HFF-Myc (cell line): ENCODE measurements at places on chromosomes 13 and 19.

DNA sequence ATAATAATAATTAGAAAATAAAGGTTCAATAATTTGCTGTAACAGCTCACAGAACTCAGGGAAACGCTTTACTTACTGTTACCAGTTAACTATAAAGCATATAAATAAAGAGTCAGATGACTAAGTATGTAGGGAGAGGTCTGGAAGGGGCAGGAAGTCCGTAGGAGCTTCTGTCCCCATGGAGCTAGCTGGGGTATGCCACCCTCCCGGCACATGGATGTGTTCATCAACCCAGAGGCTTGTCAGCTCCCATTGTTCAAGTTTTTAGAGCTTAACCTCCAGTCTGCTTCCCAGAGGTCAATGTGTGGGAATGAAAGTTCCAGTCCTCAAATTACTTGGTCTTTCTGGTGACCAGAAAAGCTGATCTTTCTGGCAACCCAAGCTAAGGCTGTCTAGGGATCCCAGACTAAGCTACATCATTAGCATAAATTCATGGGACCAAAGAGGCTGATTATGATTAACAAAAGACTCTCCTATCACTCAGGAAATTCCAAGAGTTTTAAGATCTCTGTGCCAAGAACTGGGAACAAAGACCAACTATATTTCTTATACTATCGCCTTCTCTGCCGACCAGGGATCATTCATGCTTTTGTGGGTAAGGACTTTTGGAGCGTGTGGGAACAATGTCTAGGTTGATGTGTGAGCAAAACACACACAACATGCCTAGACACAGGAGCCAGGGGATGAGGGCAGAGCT is 31.7 kb upstream of the ZNF507 start:
- DNase-seq, result no peak

GRCh38 chr13:44906713-44907112 is 82.6 kb downstream of the NUFIP1 start:
- no peak for DNase-seq

GRCh38 chr13:71039440-71039839 is 827.6 kb downstream of the DACH1 start:
- DNase-seq, result no peak

GRCh38 chr13:26471807-26472206 is 85.7 kb upstream of the WASF3 start:
- DNase-seq, result no peak

DNA sequence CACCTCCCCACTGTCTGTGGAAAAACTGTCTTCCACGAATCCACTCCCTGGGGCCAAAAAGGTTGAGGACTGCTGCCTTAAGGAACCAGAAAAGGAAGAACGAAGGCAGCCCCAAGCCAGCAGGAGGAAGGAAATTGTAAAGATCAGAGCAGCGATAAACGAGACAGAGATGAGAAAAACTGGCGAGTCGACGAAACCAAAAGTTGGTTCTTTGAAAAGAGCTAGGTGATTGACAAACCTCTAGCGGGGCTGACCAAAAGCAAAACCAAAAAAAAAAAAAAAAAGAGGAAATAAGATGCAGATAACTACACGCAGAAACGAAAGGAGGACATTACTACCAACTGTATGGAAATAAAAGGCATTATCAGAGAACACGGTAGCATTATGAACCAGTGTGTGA is 76.9 kb downstream of the GADD45B start:
- DNase-seq, result no peak

DNA sequence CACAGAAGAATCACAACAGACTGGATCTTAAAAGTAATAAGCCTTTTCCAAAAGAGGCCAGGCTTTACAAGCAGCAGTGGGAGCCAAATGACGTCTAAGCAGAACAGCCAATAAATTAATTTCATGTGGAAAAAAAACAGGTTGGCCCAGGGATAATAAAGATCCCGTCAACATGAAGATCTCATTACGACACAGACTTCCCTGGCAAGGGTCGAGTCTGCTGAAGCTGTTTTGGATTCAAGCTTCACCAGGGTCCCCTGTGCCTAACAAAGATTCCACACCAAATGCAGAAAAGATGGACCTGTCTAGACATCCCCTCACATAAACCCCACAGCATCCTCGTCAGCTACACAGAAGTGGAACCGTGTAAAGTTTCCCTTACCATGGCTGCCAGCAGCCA is 215.1 kb upstream of the ZNF507 start:
- no peak for DNase-seq

- no peak for DNase-seq
Observed at GRCh38 chr13:68808456-68808855, 1299.2 kb upstream of the ATXN8OS start.

DNA sequence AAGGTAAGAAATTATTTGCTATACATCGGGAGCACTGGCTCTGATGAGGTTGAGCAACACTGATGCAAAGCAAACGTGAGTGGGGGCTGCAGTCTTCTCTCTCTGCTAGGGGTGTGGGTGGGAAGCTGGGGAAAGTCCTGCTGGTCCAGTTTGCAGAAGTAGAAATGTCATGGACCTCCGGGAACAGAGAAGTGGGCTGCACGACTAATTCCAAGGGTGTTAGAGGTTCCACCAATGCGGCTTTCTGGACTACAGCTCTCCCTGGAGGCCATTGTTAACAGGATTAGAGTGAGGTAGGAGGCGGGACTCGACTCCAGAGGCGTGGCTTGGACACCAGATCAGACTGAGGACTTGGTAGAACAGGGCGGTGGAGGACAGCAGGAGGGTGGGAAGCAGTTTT is 5.7 kb upstream of the FBXO27 start:
- DNase-seq, result no peak

DNA sequence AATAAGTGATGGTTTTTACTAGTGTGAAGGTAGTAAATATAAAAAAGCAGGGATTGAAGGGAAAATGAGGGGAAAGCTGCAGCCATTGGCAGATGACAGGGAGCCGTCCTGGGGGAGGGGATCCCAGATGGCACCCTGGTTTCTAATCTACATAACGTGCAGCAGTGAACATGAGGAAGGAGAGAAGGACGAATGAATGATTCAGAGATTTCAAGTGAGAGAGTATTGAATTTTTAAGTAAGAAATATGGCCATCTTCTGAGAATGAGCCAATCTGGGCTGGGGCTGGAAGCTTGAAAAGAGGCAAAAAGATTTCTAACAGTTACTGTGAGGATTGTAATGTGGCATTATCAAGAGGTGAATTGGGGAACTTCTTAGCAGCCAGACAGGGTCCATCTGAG is 414.2 kb downstream of the MYO16 start:
- DNase-seq, result no peak

- DNase-seq, result no peak
Observed at GRCh38 chr13:113430378-113431110, 22.7 kb downstream of the ADPRHL1 start.

- no peak for DNase-seq
Observed at GRCh38 chr19:41411968-41412265, 14.3 kb downstream of the BCKDHA start.

DNA sequence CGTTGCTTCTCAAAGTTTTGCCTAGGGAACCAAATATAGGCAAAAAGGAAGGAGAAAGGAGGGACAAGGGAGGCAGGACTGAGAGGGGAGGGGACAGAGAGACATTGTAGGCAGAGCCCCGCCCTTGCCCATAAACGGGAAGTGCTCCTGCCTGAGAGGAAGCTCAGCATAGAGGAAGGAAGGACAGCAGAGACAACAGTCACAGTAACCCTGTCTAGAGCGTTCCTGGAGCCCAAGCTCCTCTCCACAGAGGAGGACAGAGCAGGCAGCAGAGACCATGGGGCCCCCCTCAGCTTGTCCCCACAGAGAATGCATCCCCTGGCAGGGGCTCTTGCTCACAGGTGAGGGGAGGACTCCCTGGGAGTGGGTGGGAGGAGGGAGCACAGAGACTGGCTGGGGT is at the start of gene CEACAM21:
CEACAM21 (plus strand) TSS at position 169 of the 400 bp plus-strand sequence; CDS start at position 278, 109 bp downstream.
- DNase-seq, result no peak

DNA sequence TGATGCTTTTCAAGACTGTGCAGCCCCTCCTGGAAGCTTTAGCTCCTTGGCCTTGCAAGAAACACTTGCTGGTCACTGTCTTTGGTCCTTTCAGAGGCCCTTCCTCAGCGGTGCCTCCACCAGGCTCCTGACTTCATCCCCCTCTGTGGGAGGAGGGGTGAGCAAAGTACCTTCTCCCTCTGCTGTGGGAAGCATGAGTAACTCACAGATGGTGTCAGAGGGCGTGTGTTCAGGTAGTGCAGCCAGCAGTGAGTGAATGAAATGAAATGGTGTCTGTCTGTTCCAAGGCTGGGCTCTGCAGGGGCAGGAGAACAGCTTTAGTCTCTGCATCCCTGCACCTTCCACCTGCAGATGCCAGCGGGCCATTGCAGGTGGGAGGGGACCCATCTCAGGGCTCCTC is 102.9 kb downstream of the SHISA2 start:
- DNase-seq, result no peak

- DNase-seq, result no peak
Observed at GRCh38 chr13:91158017-91158395, 189.5 kb upstream of the MIR17HG start.

DNA sequence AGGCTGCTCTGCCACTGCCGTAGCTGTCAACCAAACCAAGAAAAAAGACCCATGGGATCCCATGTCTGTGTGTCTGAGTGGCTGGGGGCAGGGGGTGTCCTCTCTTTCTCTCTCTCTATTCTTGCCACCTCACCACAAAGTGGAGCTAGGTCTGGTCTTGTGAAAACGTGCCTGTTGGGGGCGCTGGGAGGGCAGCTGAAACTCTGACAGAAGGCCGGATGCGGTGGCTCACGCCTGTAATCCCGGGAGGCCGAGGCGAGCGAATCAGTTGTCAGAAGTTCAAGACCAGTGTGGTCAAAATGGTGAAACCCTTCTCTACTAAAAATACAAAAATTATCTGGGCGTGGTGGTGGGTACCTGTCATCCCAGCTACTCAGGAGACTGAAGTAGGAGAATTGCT is 29.2 kb downstream of the ZNF146 start:
- no peak for DNase-seq

DNA sequence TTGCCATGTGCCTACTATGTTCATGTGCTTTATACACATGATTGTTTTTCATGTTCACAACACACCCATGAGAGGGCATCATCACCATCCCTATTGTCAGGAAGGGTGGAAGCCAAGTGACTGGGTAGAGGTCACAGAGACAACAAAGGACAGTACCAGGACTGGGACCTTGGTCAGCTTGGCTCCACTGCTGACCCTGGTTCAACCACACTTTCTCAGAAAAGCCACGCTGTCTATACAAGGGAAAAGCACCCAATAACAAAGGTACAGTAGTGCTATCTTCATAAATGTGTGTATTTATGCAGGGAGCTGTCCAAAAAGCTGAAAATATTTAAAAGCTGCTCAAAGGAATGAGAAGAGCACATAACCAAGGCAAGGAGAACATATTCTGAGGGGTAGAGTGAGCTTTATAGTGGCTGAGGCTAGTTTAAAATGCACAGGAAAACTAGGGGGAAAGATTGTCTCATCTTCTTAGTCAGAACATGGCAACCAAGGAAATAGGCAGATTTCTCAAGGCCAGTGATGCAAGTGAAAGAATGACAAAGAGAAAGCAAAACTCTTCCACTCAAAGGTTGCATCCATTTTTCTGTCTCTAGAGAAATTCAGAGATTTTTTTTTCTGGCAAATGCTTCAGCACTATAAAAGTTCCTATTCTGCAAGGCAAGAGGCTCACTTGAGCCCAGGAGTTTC is 415.0 kb downstream of the FOXO1 start:
- no peak for DNase-seq

DNA sequence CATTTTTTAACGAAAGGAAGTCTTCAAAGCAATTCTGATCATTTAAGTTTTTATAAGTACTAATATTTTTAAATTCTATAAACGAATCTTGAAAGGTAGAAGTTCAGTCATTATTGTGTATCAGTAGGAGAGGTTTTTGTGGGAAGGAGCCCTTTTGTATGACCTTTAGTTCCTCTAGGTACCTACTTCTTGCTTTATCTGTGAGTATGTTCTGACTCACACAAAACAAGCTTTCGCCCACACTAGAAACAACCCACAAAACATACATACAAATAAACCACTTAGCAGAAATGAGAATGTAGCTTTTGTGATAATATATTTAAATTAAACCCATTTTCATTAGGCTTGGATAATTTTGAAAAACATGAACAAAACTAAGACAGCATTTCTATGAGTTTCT is 27.8 kb downstream of the ERCC5 start:
- no peak for DNase-seq

GRCh38 chr13:74661851-74662250 is 527.6 kb upstream of the KLF12 start:
- no peak for DNase-seq

DNA sequence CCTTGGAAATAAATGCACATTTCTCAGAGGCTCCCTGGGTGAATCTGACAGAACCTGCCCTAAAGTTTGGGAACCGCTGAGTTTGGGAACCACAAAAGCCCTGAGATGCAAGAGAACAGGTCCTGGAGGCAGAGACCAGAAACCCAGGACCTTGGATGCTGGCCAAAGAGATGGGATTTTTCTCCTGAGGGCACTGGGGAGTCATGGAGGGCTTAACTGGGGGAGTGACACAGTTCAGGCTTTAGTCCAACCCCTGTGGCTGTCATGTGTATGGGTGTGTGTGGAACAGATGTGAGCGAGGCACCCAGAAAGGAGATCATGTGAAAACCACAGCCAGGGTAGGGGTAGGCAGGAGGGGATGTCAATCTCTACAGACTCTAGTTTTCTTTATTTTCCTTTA is 3.9 kb upstream of the NCCRP1 start:
- no peak for DNase-seq

- no peak for DNase-seq
Observed at GRCh38 chr19:23972161-23972560, 57.5 kb downstream of the ZNF726 start.

GRCh38 chr13:106143392-106143791 is 392.1 kb downstream of the EFNB2 start:
- DNase-seq, result no peak

- no peak for DNase-seq
Observed at GRCh38 chr13:41710771-41711170, 250.1 kb downstream of the VWA8 start.

DNA sequence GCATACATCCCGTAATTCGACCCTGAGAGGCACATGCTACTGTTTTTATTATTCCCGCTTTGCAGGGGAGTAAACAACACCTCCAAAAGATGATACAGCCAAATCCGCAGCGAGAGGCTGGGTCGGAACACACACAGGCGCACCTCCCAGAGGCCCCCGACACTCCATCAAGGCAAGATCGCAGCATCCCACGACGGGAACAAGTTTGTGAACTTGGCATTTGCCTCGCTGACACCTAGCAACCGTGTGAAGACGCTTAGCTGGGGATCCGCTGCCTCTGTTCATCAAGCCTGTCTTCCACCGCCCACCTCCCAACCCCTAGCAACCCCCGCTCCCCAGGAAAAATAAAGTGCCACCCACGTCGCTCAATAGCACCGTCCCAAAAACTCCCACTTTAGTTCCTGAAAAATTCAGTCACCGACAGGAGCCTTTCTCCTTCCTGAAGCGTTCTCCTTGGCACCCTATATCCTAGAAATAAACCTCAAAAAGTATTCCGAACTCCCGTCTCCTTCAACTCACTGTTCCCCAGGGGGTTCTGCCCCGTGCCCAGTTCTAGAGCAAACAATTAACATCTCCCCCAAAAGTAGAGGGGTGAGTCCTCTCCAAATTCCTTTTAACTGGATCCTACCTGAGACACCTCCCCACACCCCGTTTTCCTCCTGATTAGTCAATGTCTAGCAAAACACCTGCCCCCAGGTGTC is 1.7 kb downstream of the GNG7 start:
- DNase-seq, result no peak
